Activated T-cell treated with anti-CD3 and anti-CD28 coated beads, Interleukin-2, amount 50 U/mL, for 48 hours (primary cell): ENCODE measurements at places on chromosomes 13 and 19.
A peak's percentile ranks its signal among the peaks of the same experiment; 100 is the strongest.

DNA sequence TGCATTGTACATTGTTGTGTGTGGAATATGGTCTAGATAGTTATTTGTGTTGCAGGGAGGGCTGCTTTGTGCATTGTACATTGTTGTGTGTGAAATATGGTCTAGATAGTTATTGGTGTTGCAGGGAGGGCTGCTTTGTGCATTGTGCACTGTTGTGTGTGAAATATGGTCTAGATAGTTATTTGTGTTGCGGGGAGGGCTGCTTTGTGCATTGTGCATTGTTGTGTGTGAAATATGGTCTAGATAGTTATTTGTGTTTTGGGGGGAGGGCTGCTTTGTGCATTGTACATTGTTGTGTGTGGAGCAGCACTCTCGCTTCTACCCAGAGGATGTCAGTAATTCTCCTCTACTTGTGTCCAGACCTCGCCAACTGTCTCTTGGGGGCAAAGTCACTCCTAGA is 36.3 kb upstream of the ZNF835 start:
- DNase-seq: no peak

DNA sequence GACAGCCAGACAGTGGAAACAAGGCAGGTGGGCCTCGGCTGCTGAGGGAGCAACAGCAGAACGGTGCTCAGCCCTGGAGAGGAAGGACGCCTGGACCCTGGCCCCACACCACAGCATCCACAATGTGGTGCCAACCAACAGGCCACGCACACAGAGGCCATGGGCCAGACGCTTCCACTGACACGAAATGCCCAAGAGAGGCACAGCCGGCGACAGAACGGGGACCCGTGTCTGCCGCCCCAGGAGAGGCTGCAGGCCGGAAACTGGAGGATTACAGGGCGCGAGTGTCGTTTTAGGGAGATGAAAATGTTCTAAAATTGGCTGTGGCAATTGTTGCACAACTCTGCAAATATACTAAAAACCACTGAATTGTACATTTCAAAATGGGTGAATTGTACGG is 69.7 kb downstream of the RASA3 start:
- DNase-seq: no peak

DNA sequence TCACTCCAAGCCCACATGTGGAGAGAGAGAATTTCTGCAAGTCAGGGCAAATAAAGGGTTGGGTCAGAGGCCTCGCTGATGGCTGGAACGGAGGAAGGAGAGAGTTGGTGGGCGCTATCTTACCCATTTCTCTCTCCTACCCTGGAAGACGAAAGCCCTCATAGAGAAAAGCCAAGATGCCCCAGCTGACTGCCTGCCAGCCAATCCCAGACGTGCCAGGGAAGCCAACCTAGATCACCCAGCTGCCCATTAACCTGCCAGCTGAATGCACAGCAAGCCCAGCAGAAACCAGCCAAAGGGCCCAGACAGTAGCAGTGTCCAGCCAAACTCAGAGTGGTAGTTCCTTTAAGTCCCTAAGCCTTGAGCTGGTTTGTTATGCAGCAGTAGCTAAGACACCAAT is 167.0 kb upstream of the ZNF507 start:
- no peak for DNase-seq

DNA sequence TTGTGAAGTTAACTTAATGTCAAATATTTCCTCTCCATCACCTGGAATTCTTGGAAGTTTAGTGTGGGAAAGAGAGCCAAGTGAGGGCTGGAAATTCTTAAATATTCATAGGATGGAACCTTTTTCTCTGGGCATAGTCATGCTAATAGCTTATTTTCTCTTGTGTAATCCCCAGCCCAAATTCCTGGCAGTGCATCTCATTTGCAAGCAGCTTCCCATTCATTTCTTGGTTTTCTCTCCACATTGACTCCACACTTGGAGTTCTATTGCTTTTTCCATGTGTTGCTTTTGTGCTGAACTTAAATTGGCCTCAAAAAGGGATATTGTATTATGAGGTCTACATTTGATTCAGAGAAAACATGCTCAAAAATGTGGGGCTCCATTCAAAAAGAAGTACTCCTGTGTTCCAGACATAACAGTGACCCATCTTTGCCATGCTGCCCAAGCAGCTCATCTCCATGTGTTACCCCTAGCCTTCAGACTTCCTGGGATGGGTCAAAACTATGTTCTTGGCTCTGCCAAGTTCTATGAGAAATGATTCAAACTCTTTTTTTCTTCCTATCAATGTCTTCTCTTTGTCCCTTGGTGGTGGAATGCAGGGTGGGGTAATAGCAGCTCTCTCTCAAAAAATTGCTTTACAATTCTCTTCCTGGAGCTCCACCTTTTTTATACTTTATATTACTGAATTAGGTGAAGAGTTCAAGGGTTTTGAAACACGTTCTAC is 2471.5 kb downstream of the PCDH9 start:
- DNase-seq: no peak

GRCh38 chr13:64453831-64454230 is 2776.3 kb downstream of the PCDH9 start:
- DNase-seq: no peak

- DNase-seq: no peak
These were observed 4.0 kb upstream of the PRAM1 start for GRCh38 chr19:8506402-8506957.

DNA sequence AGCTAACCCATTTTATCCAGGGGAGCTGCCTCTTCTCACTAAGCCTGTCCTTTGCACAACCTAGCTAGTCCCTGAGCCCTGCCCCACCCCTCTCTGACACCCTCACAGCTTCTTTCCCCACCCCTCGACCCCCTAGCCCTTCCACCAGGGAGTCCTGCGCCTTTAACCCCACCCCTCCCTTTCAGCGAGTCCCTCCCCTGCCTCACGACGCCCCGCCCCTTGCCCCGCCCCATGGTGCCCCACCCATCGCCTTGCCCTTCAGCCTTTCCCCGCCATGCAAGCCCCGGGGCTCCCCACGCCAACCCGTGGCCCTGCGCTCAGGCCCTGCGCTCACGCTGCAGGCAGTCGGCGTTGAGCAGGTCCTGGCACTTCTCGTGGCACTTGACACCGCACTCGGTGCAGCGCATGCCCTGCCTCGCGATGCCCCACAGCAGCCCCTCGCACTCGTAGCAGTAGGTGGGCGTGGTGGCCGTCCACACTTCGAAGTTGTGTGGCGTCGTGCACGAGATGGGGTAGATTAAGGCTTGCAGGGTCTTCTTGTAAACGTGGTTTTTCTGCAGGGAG is 40.0 kb downstream of the UNC13A start:
- DNase-seq: peak; percentile 30

- DNase-seq: no peak
These were observed 12.3 kb downstream of the CEACAM19 start for GRCh38 chr19:44683434-44684210.

DNA sequence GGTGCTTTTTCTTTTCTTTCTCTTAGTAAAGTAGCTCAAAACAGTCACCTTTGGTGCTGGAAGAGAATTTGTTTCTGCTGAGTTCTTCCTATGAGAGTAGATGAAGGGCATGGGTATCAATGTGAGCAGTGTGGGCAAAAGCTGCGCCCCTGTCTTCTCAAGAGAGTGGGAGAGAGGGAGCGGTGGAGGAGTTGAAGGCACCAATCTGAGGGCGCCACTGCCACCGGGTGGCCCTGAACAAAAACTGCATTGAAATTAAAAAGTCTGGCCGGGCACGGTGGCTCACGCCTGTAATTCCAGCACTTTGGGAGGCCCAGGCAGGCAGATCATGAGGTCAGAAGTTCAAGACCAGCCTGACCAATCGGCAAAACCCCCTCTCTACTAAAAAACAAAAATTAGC is 28.7 kb upstream of the EPHX3 start:
- no peak for DNase-seq

DNA sequence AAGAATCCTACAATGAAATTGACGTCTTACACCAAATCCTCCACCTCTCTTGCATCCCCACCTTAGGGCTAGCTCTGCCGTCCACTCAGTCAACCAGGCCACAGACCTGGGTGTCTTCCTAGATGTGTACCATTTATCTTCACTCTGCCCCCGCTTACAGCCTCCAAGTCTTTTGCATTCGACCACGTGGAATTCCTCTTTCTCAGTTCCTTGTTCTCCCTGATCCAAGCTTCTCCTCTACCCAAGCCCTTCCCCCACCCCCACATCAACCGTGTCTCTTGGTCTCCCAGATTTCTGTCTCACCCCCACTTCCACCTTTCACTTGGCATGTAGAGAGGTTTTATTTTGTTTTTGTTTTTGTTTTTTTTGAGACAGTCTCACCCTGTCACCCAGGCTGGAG is 1.2 kb upstream of the DMWD start:
- no peak for DNase-seq

DNA sequence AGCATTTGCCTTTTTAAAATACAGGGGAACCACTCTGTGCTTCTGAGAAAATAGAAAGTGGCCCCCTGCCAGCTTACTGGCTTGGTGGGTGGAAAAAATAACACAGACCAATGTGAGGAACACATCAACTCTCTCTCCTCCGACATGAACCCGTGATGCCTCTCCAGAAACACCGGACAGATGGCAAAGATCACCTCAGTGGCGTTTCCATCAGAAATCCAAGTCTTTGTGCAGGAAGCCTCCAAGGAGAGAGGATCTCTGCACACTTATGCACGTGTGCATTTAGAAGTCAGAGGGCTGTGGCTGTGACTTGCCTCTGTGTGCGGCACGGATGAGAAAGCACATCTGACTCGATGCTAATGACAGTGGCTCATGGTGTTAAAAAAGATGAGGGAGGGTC is 112.3 kb upstream of the KLF12 start:
- DNase-seq: peak; percentile 32

- DNase-seq: no peak
These were observed 427.1 kb downstream of the GPC5 start for GRCh38 chr13:91825516-91825915.

- DNase-seq: peak; percentile 79
These were observed 21.0 kb downstream of the ZNF114 start for GRCh38 chr19:48290771-48291488.

DNA sequence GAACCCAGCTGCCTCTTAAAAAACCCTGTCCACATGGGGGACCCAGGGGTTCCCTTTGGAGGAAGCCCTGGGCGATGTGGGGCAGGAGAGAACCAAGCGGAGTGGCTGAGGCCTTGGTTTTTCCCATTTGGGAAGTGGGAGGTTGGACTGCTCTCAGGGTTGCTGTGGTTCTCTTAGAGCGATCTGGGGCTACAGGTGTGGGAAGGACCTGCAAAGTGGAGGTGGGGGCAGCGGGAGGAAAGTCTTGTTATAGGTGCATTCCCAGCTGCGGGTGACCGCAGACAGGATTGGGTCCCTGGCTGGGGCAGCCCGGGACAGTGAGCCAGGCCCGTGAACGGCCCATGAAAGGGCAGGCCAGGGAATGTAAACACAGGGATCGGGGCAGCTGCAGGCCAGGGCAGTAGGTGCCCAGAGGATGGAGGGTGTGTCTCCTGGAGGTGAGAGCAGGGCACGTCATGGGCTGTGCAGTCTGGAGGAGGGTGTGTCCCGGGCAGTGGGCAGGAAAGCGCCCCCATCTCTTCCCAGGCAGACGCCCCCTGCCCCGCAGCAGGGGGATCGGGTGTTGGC is 814 bp downstream of the SLC25A23 start:
- no peak for DNase-seq

- no peak for DNase-seq
These were observed 6.9 kb upstream of the HIF3A start for GRCh38 chr19:46289724-46290619.

- no peak for DNase-seq
These were observed 2.1 kb downstream of the ZMYM2 start for GRCh38 chr13:19960653-19960976.

- DNase-seq: no peak
These were observed 628 bp downstream of the BEST2 start for GRCh38 chr19:12752056-12752781.

DNA sequence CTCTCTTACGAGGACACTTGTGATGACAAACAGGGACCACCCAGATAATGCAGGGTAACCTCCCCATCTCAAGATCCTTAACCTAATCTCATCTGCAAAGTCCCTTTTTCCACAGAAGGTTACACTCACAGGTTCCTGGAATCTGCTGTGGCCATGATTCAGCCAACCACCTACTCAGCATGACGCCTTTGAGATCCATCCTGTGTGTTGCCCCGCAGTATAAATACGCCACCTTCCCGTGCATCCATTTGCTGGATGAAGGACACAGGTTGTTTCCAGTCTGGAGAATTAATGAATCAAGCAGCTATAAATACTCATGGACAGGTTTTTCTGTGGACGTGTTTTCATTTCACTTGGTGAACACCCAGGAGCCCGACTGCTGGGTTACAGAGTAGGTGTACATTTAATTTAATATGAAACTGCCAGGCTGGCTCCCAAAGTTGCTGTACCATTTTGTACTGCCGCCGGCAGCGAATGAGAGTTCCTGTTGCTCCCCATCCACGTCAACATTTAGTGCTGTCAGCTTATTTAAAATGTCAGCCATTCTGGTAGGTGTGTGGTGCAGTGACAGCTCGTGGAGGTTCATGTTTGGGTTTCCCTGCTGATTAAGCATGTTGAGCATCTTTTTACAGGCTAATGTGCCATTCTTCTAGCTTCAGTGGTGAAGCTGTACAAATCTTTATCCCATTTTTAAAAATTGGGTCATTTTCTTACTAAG is 40.2 kb downstream of the ELL start:
- DNase-seq: peak; percentile 48

GRCh38 chr19:8463365-8463764 is 18.6 kb downstream of the HNRNPM start:
- no peak for DNase-seq
